ENCODE measurements at places on chromosomes 4 and X. TPM values are rescaled to one million over a fixed set of nuclear protein-coding genes. Genes with fewer than 3 reads are reported as not detected.

PDE6B gene
- 1.8 TPM for total RNA-seq

MYL5 gene
- total RNA-seq = 4.9 TPM

PFKFB1 gene
- total RNA-seq = not detected

RBM47 gene
- 31.5 TPM for total RNA-seq

PNMA6E gene
- not detected for total RNA-seq

MAGEA9B gene
- not detected for total RNA-seq

SLC4A4 gene
- 1.8 TPM for total RNA-seq

GAGE13 gene
- not detected for total RNA-seq

FATE1 gene
- total RNA-seq = not detected

PRSS12 gene
- 0.14 TPM for total RNA-seq

USP17L19 gene
- total RNA-seq = not detected

HERC6 gene
- 12.9 TPM for total RNA-seq

RBMXL3 gene
- not detected for total RNA-seq

POLN gene
- total RNA-seq = 3.5 TPM
